ENCODE measurements at places on chromosomes 4 and X.

DNA sequence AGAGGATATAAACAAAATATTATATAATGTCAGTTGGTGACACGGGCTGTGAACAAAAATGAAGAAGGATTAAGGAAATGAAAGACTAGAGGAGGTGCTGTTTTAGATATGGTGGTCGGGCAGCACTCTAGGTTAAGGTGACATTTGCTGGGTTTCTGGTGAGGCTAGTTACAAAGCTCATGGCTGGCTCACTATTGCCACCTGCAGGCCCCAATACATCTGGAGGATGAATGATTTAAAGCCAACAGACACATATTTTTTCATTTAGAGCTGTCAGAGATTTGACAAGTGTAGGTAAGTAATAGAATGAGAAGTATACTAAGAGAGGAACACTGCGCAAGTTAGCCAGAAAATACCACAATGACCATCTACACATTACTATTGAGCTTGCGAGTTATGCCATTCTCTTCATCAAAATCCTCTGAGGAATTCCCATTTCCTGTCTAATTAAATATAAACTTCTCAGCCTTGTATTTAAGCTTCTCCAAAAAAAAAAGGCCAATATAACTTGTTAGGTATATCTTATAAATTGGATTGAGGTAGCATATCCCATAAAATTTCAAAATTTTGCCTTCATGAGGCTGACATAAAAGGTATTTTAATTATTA, 6.4 kb upstream of the FGG start:
- DNase-seq: peak; percentile 64

DNA sequence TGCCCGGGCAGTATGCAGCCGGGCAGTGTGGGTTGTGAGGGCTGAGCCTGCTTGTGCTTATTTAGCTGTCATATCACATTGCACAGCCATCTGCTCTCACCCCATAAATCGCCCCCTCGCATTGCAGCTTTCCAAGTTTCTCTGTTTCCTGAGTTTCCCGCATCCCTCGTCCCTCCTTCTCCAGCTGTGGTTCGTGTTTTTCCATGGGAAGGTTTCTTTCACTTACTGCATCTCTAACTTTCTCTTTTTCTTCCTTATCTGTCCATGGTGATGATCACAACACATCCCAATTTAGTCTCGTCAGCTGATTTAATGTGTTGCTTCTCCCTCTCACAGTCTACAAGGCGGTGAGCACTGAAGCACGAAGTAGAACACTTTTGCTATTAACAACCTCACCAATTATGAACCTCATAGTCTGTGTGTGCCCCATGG, 118.1 kb downstream of the ENPP6 start:
- DNase-seq: no peak

DNA sequence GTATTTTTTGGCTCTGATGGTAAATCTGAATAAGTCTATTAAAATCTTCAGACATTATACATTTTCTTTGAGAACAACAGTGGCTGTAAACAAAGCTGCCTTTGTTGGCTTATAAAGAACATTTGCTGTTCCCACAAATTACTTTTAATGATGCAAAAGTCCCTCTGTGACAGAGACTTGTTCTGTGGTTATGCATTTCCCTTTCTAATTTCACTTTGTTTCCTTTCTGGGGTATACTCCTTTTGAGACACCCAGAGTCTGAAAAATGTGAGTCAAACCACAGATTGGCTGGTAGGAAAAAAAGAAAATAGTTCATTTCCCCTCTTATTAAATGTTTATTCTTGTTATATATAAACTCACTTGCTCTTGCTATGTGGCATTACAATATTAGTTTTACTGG, 402.4 kb downstream of the PACRGL start:
- DNase-seq: no peak

DNA sequence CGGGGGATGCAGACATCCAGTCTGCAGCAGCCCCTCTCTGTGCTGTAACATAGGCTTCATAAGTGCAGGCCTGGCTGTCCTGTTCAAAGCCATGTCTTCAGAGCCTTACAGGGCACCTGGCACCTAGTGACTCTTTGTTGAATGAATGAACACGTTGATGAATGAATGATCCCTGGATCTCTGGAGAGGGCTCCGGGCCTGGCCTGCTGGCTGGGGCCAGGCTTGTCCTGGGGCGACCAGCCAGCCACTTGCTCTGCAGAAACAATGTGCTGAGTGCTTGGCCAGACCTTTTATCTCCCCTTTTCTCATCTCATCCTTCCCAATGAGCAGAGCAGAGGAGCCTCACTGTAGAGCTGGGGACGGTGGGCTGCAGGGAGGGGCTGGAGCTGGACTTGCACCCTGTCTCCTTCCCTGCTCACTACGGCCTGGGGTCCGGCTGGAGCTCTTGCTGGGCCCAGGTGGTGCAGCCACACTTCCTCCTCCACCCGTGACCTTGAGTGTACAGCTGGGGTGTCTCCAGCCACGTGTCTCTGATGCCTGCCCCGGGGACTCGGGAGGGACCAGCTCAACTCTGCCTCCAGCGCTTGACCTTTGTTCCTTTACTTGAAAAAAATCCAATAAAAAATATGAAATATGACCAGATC, 77.9 kb downstream of the PSAPL1 start:
- DNase-seq: no peak

GRCh38 chr4:159010563-159011260, 92.2 kb upstream of the RAPGEF2 start:
- DNase-seq: peak; percentile 87

- DNase-seq: no peak
These were observed 423 bp downstream of the HEPH start for GRCh38 chrX:66164470-66164869.

- no peak for DNase-seq
These were observed 741.3 kb downstream of the PCDH7 start for GRCh38 chr4:31461421-31461820.

DNA sequence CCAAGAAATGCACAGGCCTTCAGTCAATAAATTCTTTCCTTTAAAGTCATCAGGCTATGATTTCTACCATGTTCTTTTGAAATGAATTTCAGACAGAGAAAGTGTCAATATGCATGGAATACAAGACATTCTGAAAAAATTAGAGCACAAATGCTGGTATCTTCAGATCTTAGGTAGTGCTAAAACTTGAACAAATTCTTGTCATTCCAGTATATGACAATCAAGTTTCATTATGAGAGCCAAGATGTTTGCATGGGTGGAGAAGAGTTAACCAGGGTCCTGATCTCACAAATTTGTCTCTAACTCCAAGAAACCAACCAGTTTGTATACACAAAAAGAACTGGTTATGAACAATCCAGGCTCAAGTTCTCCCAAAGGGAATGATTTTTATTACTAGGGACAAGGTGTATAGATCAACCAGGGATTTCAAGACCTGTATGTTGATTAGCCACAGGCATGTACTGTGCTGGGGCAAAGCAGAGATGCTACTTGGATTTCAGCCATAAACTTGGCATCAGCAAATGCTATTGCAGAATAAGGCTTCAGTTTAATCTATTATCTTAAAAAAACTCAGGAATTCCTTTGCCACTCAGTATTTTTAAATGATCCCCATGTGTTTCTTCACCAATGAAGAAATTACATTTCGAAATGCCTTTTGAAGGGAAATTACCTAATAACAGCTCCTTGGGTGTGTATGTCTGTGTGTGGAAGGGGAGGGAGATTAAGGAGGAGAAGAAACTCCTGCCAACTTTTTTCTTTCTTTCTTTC, 69.7 kb downstream of the FANCB start:
- DNase-seq: peak; percentile 46

DNA sequence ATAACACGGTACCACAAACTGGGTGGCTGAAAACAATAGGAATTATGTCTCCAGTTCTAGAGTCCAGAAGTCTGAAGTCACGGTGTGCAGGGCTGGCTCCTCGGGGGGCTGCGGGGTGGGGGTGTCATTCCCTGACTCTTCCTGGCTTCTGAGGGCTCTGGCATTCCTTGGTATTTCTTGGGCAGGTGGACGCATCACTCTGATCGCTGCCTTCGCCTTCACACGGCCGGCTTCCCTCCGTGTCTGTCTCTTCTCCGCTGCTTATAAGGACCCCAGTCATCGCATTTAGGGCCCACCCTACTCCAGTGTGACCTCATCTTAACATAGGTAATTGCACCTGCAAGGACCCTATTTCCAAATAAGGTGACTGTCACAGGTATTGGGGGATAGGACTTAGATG, 134.6 kb downstream of the CPZ start:
- DNase-seq: no peak

DNA sequence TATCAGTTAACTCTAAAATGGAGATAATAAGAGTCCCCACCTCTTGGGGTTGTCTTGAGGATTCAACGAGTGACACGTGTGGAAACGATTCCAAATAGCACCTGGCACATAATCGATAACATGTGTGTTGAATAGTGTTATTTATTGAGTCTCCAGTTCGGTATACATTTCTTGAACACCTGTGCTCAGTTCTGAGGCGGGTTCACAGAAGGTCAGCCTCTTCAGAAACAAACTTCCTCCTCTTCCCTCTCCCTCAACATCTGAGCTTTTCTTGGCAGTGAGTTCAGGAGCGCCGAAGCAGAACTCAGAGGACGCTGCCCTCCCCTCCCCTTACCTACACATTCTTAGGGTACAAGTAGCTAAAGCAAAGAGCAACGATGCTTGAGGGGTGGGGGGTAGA, 934 bp downstream of the PDHA1 start:
- no peak for DNase-seq

GRCh38 chr4:186643501-186644310, 80.0 kb downstream of the FAT1 start:
- peak; percentile 82 for DNase-seq

GRCh38 chr4:93416344-93417128, 412.0 kb upstream of the ATOH1 start:
- peak; percentile 7 for DNase-seq

- no peak for DNase-seq
These were observed 230.2 kb upstream of the AGTR2 start for GRCh38 chrX:115940348-115940747.

- no peak for DNase-seq
These were observed 159.6 kb upstream of the KLF3 start for GRCh38 chr4:38504396-38504715.

- no peak for DNase-seq
These were observed 28.4 kb upstream of the WFS1 start for GRCh38 chr4:6241062-6241845.

- no peak for DNase-seq
These were observed 15.1 kb upstream of the INTS6L start for GRCh38 chrX:135505351-135505750.

GRCh38 chr4:80071604-80072227, 1.3 kb downstream of the ANTXR2 start:
- no peak for DNase-seq

GRCh38 chr4:37922328-37922727, 31.4 kb downstream of the TBC1D1 start:
- DNase-seq: peak; percentile 83

GRCh38 chrX:154467556-154467955, 9.5 kb downstream of the PLXNA3 start:
- no peak for DNase-seq

- peak; percentile 85 for DNase-seq
These were observed 87.0 kb downstream of the RNF150 start for GRCh38 chr4:141046255-141046654.

DNA sequence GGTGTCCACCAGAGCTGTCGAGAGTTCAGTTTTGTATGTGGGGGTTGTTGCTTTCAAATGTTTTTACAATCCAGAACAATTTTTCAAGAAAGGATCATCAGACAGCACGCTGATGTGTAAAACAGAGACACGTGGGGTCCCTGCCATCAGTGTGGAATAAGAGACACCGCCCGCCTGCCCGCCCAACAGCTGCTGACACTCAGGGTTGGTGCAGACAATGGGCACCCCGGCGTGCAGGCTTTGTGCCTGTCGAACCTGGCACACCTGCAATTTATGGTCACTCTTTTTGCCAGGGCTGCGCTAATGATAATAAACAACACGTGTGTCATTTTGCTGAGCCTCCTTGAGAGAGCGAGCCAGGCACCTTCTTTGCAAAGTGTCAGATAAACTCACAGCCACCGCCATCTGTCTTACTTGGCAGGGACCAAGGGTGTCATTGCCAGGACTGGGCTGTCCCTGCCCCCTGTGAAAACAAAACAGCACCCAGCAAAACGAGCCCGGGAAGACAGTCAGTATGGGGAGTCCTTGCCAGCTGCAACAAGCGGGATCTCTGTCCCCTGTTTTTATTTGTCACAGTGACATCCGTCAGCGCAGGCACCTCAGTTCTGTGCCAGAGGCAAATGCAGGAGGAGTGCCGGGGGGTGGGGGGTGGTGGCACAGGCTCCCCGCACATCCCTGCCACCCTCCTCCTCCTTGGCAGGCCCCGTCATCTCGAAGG, 69.1 kb downstream of the PSAPL1 start:
- no peak for DNase-seq

GRCh38 chr4:137427411-137427810, 104.9 kb downstream of the PCDH18 start:
- no peak for DNase-seq

DNA sequence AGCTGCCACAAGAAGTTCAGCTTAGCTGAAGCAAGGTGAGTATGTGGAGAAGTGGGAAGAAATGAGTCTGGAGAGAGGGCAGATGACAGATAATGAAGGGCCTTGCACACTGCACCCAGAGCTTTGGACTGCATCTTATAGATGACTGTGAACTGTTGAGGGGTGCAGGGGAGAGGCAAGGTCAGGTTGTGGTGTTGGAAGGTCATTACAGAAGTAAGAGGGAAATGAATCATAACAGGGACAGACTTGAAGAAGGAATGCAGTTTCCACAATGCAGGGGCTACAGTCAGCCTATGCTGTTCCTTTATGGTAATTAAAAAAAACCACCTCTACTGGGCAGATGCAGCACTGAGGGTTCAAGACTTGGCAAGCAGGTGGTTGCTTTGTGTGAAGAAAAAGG, 4.8 kb upstream of the IGFBP7 start:
- DNase-seq: peak; percentile 42

DNA sequence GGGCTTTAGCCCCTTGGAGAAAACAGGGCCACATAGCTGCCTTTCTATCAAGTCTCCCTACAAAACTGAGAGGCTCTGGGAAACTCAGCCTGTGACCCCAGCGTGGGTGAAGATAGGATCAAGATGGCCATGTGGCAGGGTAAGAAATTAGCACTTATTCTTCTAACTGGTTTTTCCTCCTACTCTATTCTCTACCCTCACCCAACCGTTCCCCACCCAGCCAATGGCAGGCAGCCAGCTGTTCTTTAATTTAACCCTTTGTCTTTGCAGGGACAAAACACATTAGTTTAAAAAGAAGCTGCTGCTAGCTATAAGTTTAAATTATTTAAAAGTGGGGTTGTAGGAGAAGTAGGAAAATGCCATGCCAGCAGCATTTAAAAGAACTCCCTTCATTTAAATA, 2.8 kb downstream of the CLCN5 start:
- no peak for DNase-seq

DNA sequence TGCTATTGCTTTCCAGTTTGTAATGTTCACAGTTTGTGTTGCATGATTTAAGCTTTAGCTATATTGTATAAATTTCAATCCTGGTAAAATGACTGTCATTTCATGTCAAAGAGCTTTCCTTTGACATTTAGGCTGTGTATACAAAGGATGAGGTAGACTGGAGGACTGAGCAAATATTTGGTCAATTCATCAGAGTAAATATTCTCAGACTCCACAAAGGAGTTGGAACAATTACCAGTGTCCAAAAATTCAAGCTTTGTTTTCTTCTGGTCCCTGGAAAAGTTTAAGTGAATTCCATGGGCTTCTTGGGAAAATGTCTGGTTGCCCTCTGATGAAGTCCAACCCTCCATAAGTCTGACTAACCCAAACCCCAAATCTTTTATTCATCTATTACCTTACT, 682.4 kb downstream of the DACH2 start:
- DNase-seq: no peak
